ENCODE measurements at places on chromosomes 4 and X.

GRCh38 chrX:109036624-109037023, 300.3 kb upstream of the IRS4 start:
- no peak for DNase-seq

DNA sequence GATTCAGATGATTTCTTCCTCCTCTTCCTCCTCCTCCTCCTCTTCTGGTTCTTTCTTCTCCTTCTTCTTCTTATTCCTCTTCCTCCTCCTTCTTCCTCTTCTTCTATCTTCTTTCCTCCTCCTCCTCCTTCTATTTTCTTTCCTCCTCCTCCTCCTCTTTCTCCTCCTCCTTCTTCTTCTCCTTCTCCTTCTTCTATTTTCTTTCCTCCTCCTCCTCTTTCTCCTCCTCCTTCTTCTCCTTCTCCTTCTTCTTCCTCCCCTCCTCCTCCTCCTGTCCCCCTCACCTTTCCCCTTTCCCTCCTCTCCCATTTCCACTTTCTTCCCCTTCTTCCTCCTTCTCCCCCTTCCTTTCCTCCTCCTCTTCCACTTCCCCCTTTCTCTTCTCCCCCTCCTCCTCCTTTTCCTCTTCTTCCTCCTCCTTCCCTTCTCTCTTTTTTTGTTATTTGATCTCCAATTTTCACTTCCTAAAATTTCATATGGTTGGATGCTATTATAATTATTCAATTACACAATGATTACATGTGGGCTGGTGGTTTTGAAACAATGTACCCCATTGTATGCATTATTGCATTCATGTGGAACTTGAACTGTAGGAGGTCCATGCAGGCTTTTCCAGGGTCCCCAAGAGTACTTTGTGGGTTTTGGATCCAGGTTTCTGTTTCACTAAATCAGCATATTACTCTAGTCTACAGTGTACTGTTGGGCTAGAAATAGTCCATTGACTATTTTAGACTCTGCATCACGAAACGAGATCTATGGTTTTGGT, 68.1 kb downstream of the SORBS2 start:
- DNase-seq, result no peak

GRCh38 chrX:85836868-85837267, 210.5 kb downstream of the CHM start:
- no peak for DNase-seq

DNA sequence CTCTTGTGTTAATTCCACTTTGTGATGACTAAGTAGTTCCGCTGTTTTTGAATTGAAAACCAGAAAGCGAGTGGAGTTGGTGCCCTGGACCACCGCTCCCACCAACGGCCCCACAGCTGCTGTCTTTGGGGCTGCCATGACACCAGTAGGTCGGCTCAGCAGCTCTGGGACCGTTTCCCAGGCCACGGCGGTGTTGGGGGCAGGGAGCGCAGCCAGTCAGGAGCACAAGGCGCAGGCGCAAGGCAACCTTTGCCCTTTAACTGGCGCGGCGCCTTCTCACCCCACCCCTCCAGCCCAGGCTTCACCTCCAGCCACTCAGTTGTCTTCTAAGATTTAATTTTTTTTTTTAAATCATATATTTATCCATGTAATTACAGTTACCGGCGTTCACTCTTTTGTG, at the start of gene GK2:
Gene GK2, minus strand, starts transcription at position 166 of the 400 bp plus-strand sequence. Its CDS starts 28 bp downstream, at position 138.
- DNase-seq, result no peak

DNA sequence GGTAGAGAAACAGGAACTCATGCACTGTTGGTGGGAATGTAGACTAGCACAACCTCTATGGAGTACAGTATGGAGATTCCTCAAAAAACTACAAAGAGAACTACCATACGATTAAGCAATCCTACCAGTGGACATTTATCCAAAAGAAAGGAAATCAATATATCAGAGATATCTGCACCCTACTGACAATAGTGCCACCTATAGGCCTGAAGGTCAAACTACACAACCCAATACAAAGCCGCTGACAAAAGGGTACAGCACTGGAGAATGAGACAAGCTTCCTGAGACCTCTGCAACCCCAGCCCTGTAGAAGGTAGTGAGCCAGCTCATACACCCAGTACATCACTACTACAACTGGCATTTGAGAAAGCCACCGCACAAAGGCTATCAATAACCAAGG, 67.1 kb downstream of the CBR4 start:
- no peak for DNase-seq

DNA sequence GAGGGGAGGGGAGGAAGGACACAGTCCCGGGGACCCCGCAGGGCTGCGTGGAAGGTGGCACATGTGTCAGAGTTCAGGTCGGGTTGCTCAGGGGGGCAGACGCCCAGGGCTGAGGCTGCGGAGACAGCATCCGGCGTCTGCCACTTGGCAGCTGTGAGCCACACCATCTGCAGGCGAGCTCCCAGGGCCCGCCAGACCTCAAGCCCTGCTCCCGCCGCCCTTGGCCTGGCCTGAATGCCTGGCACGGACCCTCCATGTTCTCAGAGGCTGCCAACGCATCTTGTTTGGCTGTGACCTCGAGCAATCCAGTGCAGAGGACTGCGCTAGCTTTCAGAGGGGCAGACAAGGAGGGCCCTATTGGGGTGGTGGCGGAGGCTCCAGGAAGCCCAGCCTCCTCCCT, 5.1 kb downstream of the BGN start:
- no peak for DNase-seq

GRCh38 chrX:70139736-70140135, 6.5 kb downstream of the IGBP1 start:
- DNase-seq, result no peak

DNA sequence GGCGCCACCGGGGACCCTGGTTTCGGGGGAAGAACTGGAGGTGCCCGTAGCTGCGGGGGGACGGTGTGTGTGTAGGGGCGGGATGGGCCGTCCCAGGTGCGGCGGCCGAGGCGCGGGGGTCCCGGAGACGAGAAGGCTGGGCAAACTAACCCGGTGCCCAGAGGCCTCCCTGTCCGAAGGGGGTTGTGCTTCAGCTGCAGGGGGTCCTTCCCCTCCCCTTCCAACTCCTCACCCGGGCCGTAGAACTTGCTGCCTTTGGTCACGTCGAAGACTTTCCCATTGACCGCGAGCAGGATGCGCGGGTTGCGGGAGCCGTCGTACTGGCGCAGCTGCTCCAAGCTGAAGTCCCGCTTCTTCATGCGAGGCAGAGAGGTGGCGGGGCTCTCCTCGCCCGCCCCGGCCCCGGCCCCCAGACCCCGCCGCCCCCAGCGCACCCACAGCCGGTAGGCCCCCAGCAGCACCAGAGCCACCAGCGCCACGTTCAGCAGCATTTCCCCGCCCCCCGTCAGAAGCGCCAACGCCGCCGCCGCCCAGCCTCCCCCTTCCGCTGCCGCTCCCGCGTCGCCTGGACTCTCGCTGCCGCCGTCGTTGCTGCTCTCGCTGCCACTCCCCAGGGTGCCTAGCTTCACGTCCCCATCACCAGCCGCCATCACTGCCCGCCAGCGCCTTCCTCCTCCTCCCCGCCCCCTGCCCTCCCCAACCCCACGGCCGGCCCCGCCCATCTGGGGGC, at the start of gene PGRMC2:
Gene PGRMC2, minus strand, starts transcription at position 673 of the 730 bp plus-strand sequence. Its CDS starts 23 bp downstream, at position 650.
- peak; percentile 3 for DNase-seq

Measured in stimulated activated CD8-positive, alpha-beta memory T cell treated with anti-CD3 and anti-CD28 coated beads, Interleukin-7, amount 100 ng/mL, for 24 hours (primary cell).